ENCODE measurements at places on chromosomes 13 and 19.

DNA sequence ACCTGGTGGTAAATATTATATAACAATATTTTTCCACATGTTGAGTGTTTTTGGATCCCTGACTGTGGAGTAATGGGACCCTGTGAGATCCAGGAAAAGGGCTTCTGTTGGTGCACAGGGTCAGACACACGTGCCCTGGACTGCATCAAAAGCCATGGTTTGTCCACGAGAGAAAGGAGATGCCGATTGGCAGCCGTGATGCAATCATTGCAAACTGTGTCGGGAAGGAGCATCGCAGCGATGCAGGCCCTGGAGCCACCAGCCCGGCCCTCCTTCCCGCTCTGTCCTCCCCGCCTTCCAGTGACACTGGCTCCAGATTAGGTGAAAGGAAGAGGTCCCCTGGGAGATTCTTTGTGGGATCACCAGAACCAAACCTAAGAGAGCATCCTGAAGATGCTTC, 9.1 kb downstream of the COL4A2 start:
- DNase-seq: no peak

DNA sequence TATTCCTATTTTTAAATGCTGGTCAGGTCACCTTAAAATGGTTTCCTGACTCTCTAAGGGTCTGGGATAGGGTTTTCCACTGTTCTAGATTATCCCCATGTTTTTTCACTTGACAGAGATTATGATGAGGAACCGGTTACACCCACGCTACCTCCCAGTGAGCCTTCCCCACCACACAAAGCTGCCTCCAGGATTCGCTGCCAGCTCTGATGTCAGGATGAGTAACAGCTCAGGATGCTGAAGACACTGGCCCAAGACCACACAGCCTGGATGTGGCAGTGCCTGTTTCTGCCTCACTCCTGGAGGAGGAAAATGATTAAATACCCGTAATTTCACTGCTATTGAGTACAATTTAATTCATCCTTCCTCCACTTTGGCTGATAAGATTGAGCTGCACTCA, 22.9 kb downstream of the ZNF114 start:
- DNase-seq: no peak

- DNase-seq: no peak
Measured at GRCh38 chr19:19443902-19444680, 38.6 kb downstream of the GATAD2A start.

DNA sequence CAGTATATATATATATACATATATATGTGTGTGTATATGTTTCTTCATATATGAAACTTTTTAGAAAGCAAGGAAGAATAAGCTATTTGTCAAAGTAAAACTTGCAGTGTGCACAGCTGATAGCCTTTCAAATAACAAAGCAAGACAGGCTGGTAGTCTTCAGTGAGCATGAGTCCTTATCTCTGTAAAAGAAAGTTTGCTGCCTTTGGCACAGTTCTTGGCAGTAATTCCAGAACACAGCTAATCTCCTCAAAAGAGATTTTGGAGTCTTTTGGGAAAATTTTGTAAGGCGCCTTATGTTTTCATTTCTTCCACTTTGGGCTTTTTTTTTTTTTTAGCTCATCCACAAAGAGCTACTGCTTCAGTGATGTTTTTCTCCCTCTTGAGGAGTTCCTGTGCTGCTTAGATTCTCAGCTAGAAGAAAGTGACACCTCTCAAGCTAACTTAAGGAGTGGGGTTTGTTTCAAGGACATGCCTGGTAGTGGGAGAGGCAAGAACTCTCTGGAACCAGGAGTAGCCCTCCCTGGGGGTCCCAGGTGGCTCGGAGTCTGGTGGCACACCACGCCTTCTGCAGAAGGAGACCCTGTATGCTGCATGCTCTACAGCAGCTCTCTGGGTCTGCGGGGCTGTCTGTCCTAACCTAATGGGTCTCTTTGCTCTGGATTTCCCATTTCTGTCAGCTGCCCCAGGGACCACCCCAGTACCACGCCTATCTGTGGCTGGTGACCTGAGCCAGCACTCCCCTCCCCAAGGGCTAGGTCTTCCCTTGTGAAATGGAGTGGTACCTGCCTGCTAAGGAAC, 58.8 kb downstream of the TNFRSF19 start:
- DNase-seq: no peak

GRCh38 chr19:57587529-57587928, 3.6 kb downstream of the ZIK1 start:
- DNase-seq: no peak

- no peak for DNase-seq
Measured at GRCh38 chr19:4543842-4544647, 4.2 kb upstream of the LRG1 start.

GRCh38 chr19:3879656-3880055, 829 bp upstream of the ATCAY start:
- no peak for DNase-seq

GRCh38 chr13:110298505-110299282, 8.3 kb downstream of the COL4A1 start:
- no peak for DNase-seq

DNA sequence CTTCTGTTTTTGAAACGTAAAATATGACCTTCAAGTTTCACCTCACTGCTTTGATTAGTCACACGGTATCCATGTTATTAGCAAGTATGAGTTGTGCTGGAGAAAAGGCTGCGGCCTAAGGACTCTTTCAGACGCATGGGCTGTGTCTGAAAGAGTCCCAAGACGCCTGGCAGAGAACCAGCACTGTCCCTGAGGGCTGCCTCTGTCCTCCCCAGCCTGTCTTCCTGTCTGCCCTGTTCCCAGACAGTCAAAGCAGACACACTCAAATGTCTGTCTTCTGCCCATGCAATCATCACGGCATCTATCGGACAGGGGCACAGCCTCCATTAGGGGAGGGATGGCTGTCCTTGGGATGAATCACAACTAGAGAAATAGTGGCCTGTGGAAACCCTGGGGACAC, 65.5 kb downstream of the DPY19L3 start:
- DNase-seq: no peak

- no peak for DNase-seq
Measured at GRCh38 chr19:15289673-15290072, 42.7 kb downstream of the BRD4 start.

DNA sequence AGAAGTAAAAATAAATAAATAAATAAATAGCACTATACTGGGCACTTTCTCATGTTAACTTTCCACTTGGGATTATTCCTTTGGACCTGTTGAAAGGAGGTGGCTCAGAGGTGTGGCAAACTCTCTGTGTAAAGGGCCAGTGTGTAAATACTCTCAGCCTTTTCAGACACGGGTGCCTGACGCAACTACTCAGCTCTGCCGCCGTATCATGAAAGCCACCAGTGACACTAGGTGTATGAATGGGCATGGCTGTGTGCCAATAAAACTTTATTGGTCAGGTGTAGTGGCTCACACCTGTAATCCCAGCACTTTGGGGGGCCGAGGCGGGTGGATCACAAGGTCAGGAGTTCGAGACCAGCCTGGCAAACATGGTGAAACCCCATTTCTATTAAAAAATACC, 20.1 kb upstream of the SLC39A3 start:
- no peak for DNase-seq

GRCh38 chr13:27080018-27080948, 91.3 kb downstream of the USP12 start:
- no peak for DNase-seq

DNA sequence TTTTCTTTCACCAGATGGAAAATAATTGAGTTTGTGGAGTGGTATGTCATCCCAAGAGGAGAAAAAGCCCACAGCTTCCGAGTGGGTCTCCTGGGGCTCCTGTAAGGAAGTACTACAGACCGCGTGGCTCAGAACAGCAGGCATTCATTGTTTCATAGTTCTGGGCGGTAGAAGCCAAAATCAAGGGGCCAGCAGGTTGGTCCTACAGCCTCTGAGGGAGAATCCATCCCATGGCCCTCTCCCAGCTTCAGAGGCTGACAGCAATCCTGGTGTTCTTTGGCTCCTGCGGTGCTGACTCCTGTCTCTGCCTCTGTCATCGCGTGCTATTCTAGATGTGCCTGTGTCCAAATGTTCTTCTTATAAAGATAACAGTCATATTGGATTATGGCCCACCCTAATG, 362.6 kb downstream of the FGF14 start:
- no peak for DNase-seq

DNA sequence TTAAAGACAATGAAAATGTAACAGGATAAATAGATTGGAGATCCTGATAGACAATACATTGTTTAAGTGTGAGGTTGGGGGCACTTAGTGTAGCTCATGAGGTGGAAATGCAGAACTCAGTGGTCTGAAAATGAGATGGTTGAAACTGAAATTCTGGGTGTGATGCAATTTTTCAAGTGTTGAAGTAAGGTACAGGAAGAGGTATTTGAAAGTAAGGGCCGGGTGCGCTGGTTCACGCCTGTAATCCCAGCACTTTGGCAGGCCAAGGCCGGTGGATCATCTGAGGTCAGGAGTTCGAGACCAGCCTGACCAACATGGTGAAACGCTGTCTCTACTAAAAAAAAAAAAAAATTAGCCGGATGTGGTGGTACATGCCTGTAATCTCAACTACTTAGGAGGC, 113.0 kb downstream of the UFM1 start:
- DNase-seq: no peak

DNA sequence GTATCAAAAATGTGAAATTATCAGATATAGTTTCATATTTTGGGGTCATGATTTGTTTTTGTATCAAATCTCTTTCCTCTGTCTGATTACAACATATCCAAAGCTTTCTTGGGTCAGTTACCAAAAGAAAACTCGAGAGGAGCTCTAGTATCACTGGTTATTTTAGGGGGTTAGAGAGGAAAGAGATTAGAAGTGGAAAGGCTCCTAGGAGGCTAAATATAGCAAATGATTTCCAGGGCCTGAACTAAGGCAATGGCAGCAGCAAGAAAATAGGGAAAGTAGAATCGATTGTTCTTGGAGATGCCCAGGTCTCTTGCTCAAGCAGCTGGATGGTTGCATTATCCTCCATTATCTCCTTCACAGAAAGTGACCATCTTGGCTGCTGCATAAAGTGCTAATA, 72.9 kb downstream of the NHLRC3 start:
- no peak for DNase-seq

GRCh38 chr13:24161010-24161775, 673 bp downstream of the SPATA13 start:
- no peak for DNase-seq

GRCh38 chr19:8141726-8142512, 7.5 kb downstream of the FBN3 start:
- no peak for DNase-seq

DNA sequence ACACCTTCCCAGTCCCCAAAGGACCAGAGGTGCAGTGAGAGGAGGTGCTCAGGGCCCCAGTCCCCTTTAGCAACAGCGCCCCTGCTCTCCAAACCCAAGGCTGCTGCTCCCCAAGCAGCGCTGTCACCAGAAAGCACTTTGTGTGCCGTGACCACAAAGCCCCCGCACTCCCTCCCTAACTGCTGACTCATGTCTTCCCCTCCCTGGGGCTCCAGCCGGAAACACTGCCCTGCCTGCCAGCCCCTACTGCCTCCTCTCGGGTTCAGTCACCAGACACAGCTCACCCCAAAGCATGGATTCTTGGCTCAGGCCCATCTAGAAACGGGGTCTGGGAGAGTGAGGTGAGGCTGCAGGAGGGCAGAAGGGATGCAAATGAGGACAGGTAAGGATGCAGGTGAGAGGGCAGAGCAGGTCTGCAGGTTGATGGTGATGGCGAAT, 4.9 kb upstream of the TNFSF14 start:
- no peak for DNase-seq

DNA sequence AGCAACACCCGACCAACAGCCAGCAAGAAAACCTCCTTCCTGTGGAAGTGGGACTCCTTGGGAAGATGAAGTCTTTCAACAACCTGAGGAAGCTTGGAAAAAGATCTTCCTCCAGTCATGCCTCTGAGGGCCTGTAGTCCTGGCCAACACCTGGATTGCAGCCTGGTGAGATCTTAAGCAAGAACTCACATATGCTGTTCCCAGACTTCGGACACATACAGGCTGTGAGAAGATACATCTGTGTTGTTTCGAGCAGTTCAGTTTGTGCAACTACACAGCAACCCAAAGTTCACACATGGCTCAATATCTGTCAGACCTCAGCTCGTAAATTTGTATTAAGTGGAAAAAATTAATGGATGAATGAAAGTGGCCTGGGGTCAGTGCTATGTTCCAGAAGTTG, 65.1 kb upstream of the UBAC2 start:
- DNase-seq: no peak

DNA sequence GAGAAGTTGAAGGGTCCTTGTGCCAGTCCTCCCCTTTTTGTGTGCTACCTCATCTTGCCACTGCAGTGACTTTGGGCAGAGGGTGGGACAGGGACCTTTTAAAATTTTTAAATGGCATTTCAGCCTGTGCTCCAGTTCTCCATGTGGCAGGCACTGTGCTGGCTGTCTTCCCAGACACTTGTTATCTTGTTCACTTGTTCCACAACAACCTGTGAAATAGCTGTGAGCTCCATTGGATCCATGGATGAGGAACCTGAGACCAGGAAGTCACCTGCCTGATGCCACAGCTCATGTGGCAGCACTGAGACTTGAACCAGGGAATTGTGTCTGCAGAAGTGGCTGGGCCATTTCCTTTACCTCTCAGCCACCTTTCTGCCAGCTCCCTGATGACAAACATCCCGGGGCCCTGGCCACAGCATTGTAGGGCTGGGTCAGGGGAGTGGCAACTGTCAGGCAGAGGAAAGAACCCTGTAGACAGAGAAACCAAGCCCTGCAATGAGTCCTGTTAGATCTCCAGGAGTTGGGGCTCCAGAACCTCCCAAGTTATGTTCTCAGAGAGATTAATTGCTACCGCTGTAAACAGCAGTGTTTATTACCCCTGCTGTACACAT, 6.4 kb downstream of the EGLN2 start:
- no peak for DNase-seq

DNA sequence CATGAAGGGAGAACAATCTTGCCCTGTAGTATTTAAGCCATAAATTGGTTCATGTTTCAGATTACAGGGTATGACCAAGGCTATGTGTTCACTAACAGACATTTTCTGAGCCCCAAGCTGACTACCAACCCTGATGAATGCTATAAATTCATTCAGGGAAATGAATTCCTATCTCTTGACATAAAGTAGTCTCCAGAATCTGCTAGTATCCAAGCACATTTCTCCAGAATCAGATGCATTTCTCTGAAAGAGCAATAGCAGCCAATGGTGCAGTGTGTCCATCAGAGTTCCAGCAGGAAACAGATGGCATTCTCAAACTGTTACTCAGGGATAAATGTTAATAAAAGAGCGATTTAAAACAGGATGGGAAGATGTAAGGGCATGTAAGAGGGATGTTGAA, 226.4 kb downstream of the COG6 start:
- DNase-seq: no peak

GRCh38 chr13:79227418-79227817, 178.6 kb downstream of the RBM26 start:
- DNase-seq: no peak

DNA sequence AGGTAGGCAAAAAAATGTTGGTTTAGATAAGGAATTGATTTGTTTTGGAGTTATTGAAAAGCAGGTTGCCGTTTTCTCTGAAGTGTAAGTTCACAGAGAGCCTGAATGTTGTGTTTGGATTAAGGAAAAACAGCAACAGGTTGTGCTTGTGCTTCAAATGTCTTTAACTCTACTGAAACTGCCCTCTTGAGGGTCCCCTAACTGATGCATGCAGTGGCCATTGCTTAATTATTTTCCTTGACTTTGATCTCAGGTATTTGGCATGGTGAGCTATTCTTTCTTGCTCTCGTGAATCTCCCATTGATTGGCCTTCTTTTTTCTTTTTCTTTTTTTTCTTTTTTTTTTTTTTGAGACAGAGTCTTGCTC, 3.2 kb downstream of the GARRE1 start:
- no peak for DNase-seq

All from NCI-H1417 treated with DMSO at 0.1 percent for 48 hours (cell line).